ENCODE measurements at places on chromosomes 5 and 9.

- no peak for DNase-seq
These were observed 1.1 kb downstream of the GRM6 start for GRCh38 chr5:178993955-178994579.

GRCh38 chr5:41834506-41834905 lies 35.7 kb downstream of the OXCT1 start:
- DNase-seq: no peak

DNA sequence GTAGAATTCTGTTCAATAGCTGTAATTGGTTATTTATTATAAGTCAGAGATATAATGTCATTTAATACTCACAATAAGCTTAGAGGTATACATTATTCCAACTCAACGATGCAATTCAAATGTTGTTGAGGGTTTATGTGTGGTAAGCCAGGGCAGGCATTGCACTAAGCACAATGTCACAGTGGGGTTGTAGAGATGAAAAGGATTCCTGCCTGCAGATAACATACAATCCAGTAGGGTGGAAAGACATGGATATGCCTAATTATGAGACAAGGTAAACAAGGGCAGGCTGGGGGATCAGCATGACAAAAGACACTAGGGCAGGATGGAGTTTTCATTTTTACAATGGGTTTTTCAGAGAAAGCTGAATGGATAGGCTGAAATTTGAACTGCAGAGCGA lies 98.7 kb upstream of the PALM2AKAP2 start:
- no peak for DNase-seq

- DNase-seq: no peak
These were observed 13.1 kb upstream of the LHFPL2 start for GRCh38 chr5:78661691-78662090.

DNA sequence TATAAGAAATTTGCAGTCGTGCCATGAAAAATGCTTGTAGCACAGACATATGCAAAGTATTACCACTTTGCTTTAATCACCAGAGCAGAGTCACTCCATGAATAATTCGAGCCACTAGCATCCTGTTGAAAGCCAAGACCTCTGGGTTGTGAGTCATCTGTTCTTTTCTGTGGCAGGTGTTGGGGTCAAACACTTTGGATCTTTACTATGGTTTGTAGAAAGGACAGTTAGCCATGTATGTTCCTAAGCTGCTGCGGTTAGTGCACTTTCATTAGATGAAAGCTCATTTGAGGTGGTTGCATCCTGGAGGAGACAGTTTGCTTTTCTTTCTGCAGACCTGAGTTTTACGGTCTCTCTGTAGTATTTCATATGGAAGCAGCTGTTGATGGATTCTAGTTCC lies 223.7 kb downstream of the DMRT2 start:
- no peak for DNase-seq

GRCh38 chr5:151221574-151221973 lies 2.3 kb downstream of the CCDC69 start:
- no peak for DNase-seq

GRCh38 chr9:14395317-14396082 lies 81.6 kb upstream of the NFIB start:
- no peak for DNase-seq

- DNase-seq: no peak
These were observed 1.8 kb upstream of the ADAMTS13 start for GRCh38 chr9:133420392-133420827.

- no peak for DNase-seq
These were observed 34.1 kb upstream of the CPLANE1 start for GRCh38 chr5:37283214-37283820.

DNA sequence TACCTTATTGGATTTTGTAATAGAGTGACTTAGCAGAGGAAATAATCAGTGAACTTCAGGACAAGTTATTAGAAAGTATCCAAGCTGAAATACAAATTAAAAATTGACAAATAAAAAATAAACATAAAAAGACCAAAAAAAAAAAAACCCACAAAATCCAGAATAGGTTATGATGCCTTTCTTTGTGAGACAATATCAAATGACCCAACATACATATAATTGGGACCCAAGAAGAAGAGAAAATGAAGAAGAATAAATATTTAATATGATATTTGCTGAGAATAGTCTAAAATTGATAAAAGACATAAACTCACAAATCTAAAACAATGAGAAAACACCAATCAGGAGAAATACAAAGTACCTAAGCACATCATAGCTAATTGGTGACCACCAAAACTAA lies 81.8 kb downstream of the ICE1 start:
- DNase-seq: no peak

DNA sequence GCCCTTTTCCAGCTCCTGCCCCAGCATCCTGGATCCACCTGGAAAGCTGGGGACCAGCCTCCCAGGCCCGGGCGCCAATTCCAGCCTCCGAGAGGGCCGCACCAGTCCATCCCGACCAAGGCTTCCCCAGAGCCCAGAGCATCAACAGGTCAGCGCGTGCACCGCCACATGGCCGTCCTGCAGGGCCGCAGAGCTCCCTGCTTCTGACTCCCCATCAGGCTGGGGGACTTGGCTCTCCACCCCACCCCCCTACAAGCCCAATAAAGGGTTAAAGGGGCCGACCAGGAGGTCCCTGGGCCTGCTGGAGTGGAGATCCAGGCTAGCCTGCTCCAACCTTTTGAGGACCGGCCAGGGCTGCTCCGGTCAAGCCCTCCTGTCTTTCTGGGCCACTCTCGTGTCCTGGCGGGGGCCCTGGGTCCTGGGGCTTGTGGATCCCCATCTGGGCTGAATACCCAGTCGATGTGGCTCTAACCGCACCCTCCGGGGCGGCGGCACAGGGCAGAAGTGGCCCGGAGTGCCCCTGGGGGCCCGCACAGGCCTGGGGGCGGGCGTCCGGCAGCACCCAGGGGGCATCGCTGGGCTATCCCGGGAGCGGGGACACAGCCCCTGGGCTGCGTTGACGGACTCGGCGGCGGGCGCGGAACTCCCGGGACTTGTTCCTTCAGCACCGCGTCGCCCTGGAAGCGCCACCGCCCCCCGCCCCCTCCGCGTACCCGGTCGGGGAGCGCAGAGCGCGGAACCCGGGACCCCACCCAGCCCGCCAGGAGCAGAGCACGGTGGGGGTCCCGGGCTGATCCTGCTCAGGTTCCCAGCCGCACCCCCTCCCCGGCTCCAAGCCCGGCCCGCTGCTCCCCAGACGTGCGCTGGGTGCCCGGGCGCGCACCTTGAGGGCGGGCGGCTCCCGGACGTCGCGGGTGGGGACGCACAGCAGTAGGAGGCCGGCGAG lies 590 bp downstream of the ENTPD2 start:
- no peak for DNase-seq

DNA sequence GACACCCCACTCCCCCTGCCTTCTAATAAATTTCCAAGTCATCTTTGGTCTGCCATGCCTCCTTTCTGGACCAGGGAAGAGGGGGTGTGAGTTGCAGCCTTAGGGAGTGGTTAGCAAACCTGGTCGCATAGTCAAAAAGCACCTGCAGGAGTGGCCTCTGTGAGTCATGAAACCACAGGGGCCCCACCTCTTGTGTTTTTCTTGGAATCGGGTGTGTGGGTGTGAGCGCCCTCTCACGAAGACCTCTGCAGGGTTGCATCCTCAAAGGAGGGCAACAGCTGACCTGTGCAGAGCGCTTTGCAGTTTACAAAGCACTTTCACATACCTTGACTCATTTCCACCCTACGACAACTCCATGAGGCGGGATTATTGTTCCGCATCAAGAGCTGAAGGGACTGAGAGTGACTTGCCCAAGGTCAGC lies 36.8 kb upstream of the TEX48 start:
- DNase-seq: peak; percentile 63

DNA sequence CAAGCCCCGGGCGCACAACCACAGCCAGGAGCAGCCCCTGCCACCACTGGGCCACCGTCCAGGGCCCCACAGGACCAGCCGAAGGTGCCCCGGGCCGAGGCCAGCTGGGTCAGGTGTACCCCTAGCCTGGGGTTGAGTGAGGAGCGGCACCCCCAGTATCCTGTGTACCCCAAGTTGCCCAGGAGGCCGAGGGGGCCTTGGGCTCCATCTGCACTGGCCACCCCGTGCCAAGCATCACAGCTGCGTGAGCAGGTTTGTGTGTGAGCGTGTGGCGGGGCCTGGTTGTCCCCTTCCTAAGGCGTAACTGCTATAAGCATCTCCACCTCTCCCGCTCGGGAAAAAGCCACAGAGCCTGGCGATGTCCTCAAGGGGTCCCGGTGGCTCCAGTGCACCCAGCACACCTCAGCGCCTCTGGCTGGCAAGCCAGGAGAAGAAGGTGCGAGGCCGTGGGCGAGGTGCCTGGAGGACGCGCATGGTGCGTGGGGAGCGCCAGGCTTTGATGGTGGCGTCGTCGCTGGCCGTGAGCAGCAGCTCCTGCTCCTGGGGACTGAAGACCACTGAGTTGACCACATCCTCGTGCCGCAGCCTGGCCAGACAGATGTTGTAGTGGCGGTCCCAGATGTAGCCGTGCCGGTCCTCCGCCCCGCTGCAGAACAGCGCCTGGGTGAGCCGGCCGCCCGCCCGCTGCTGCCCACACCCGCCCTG lies 3.9 kb downstream of the FBXW5 start:
- no peak for DNase-seq

GRCh38 chr5:6631441-6631840 lies 1.4 kb downstream of the NSUN2 start:
- DNase-seq: no peak

- no peak for DNase-seq
These were observed 62.6 kb downstream of the ANKRD55 start for GRCh38 chr5:56170557-56170956.

- no peak for DNase-seq
These were observed 508.2 kb downstream of the CETN3 start for GRCh38 chr5:89901346-89901745.

- no peak for DNase-seq
These were observed 147.3 kb downstream of the ACTL7B start for GRCh38 chr9:108708448-108708847.

DNA sequence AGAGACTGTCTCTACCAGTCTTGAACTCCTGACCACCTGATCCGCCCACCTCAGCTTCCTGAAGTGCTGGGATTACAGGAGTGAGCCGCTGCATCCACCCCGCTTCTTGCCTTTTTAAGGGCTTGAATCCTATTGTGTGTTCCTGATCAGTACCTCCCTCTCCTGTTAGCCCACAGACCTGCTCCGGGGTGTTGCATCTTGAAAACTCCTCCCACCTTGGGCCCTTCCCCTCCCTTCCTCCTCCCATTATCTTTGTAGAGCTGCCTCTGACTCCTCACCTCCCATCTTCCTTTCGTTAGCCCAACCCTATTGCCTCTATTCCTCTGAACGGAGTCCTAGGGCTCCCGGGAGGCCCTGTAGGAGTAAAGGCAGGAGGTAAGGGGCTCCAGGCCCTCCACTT lies 48.5 kb upstream of the NEK6 start:
- no peak for DNase-seq

GRCh38 chr5:101425339-101425859 lies 522.3 kb upstream of the ST8SIA4 start:
- no peak for DNase-seq

- no peak for DNase-seq
These were observed 123.3 kb upstream of the DPYSL3 start for GRCh38 chr5:147633173-147633572.

GRCh38 chr5:133801955-133802751 lies 166.3 kb downstream of the C5orf15 start:
- DNase-seq: no peak

DNA sequence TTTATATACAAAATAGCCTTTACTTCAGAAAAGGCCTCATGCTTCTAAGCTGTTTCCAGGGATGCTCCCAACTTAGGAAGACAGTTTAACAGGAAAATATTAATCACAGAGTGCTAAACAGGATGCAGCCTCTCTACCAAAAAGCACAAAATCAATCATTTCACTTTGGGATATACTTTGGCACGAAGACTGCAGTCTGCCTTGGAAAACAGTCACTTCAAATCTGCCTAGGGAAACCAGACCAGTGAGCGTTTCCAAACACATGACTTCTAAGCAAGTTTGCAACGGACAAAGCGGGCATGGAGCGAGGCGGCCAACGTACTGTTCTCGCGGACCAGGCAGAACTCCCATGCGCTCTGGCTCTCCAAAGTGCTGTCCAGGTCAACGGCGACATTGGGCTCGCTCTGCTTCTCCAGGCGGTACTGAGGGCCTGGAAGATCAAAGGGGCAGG lies 201.0 kb downstream of the MAPKAP1 start:
- DNase-seq: no peak

GRCh38 chr9:78089111-78089510 lies 57.5 kb upstream of the GNAQ start:
- DNase-seq: no peak

GRCh38 chr9:83182071-83182470 lies 119.1 kb upstream of the RASEF start:
- no peak for DNase-seq

Measured in stimulated activated CD4-positive, alpha-beta T cell treated with anti-CD3 and anti-CD28 coated beads, TNF-alpha, amount 100 ng/mL, for 1 hour (primary cell).